ENCODE measurements at places on chromosomes 6 and 20.

DNA sequence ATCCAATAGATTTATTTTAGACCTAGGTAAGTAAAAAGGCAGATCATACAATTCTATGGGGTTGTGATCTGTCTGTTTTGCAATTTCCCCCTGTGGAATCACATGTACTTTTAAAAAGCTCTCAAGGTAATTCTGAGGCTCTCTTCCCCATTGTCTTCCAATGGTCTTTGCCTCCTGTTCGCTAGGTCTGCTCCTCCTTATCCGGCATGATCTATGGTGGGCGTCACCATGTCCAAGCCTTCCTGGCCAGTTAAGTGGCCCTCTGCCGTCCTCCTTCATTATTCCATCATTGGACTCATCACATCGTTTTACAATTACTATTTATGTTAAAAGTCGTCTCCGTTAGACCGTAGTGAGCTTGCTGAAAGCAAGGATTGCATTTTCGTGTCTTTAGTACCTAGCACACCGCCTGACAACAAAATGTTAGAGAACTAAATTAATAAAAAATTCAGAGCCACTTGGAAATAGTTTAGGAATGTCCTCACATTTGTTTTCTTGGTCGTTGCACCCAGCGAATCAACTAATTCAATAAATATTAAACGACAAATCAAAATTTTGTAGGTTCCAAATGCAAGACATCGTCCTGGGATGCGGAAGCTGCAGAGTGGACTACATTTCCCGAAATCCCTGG is 2.2 kb upstream of the STXBP5 start:
- no peak for DNase-seq

GRCh38 chr20:13990465-13990864 is at the start of gene SEL1L2:
TSS of gene SEL1L2 (minus strand) at chr20:13990614. CDS start at chr20:13990534, 80 bp downstream.
- DNase-seq, result no peak

DNA sequence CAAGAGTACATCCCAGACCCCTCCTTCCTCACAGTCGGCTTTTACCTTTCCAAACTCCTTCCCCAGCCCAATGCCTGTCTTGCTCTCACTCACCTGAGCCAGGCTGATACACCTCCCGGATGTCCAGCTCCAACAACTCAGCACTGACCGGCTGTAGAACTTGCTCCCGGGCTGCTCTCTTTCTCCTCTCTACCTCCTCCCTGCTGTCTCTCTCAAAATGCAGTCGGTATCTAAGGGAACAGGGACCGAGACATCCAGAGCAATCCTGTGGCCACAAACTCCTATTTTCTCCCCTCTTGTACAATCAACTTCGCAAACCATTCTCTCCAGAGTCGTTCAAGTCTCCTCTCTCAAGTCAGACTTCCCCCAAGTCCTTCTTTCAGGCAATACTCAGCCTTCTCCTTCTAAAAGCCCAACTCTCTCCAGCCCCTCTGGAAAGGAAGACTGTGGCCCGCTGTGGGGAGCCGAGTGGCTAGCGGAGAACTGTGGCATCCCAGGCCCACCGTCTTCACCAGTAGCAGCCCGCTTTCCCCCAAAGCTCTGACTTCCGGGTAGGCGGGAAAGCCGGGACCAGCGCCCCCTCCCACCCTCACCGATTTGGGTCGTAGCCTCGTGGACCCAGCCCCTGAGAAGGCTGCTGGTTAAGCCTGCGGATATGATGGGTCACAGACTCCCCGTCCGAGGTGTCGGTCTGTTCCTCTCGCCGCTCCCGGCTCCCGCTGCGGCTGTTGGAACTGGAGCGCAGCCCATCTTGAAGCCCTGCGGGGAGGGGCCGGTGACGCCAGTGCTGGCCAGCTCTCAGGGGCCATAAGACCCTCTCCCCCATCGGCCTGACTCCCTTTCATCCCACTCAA is 1.1 kb downstream of the GNL1 start:
- no peak for DNase-seq

DNA sequence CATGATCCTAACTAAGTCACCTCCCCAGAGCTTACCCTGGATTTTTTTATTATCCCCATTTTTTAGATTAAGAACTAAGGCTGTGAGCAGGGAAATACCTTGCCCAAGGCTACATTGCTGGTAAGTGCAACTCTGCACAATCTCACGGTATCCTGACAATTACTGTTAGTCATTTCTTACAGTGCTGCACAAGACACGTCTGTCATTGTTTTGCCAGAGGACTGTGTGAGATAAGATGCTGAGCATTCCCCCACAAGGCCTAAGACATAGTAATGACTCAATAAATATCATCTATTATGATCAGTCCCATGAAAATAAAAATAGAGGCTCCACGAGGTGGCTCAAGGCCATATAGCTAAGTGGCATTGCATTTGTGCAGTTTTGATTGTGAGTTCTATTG is 21.0 kb downstream of the PFDN4 start:
- DNase-seq, result no peak

DNA sequence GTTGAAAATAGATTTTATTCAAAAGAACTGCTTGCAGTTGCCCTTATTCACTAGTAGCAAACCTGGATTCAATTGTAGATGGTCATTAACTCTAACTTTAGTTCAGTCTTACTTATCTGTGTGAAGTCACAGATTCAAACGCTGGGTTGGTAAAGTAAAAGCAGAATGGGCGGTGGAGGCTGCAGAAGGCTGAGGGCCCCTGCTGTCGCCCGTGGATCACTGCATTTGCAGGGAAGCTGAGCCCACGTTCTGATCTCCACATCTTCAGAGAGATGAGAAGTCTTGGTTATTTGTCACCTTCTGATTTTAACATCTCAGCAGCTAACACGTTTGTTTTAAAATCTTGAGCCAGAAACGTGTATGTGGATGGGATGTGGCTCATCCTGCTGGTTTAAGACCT is 75.1 kb downstream of the SNX9 start:
- no peak for DNase-seq

GRCh38 chr20:51442602-51443001 is 99.9 kb downstream of the NFATC2 start:
- DNase-seq, result no peak

- no peak for DNase-seq
These were observed 69.9 kb upstream of the PDE10A start for GRCh38 chr6:165732696-165733488.

GRCh38 chr6:106629859-106630163 is 433 bp downstream of the QRSL1 start:
- DNase-seq, result no peak

DNA sequence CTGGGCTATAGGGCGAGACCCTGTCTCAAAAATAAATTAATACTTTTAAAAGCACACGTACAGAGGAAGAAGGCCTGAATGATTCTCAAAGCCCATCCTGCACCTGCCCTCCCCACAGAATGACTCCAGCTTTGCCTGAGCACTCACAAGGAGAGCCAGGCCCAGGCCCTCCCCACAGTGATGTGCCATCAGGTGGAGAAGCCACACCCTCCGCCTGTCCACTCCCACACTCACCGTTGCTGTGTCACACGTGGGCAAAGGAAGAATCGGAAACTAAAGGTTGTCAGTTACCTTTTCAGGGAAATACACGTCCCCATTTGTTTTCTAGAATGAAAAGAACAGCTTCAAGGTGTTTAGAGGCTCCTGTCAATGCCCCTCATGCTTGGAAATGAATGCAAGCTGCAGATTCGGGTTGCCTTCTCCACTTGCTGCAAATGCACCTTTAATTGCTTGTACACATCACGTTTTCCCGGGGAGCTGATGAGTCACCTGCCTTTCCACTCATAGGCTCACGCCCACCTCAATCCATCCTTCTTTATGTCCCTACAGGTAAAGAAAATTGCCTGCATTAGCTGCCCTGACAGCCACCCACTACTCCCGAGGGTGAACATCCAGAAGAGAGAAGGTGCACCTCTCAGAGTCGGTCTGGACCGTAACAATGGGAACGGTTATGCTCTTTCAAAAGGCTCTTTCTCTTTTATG is 45.5 kb upstream of the AFDN start:
- DNase-seq, result no peak

GRCh38 chr6:41066867-41067304 is 5.3 kb downstream of the OARD1 start:
- DNase-seq, result peak; percentile 64

DNA sequence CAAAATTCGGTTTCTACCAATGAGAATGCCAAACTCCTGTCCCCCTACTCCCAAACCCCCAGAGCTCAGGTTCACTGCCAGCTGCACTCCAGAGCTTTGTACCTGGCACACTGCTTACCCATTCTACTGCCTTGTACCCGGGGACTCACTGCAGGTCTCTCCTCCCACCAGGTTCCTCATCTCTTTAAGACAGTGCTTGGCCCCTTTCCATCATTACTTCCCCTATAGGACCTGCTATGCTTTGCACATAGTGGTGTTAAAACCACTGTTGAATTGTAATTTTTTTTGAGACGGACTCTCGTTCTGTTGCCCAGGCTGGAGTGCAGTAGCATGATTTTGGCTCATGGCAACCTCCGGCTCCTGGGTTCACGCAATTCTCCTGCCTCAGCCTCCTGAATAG is 25.9 kb downstream of the LYRM4 start:
- no peak for DNase-seq

- no peak for DNase-seq
These were observed 98.9 kb downstream of the TBC1D32 start for GRCh38 chr6:121235386-121235785.

Measured in stimulated activated CD4-positive, alpha-beta T cell treated with anti-CD3 and anti-CD28 coated beads, Interleukin-4, amount 100 ng/mL, for 1 hour (primary cell).